Aorta (tissue), 5 donors: ENCODE measurements at places on chromosomes 5 and 9. TPM values are rescaled to one million over a fixed set of nuclear protein-coding genes. Genes with fewer than 3 reads are reported as not detected.

DNA sequence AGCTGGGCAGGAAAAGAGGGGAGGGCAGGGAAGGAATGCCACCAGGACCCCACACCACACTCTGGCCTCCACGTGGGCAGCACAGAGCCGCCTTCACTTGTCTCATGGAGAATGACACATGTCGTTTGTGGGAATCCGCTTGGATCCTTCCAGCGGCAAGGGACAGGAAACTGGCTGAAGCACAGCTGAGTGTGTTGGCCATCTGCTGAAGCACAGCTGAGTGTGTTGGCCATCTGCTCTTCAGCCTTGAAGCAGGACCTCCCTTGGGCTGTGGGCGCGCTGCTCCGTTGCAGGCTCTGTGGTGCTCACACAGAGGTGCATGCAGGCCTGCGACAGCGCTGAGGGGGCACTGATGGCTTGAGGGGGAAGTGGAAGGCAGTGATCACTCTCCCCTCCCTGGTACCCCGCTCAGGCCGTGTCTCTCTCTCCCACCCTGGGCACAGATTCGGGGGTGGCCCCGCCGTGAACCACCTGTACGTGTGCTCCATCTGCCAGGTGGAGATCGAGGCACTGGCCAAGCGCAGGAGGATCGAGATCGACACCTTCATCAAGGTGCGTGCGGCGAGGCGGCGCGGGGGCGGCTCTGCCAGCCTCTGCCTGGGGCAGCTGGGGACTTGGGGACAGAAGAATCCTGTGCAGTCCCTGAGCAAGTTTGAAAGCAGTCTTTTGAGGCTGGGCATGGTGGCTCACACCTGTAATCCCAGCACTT lies 40.6 kb downstream of the USP20 start:
- no peaks in the 10 kb centered on the region for H3K4me1 ChIP-seq
- no peaks in the 10 kb centered on the region for H3K36me3 ChIP-seq
- H3K4me3 ChIP-seq: no peak overlapping the region
- no peak overlapping the region for H3K27ac ChIP-seq
- peak; percentile 59 for DNase-seq

DNA sequence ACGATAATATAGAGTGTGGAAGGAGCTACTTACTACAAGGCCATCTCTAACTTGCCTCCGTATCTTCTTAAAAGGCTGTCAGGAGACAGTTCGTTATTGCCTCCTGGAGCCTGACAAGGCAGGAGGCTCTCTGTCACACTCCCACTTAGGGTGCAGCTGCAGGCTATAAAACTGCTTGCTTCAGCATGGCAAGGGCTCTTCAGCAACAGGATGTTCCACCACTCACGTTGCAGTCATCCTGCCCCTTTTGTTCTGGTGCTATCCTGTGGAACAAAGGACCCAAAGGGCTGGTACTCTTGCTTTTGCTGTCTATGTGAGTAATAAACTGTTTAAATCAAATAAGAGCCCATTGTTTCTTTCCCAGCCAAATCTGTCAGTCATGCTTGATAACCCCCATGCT lies 508.9 kb downstream of the NTRK2 start:
- no peak overlapping the region for H3K27ac ChIP-seq
- no peak overlapping the region for H3K4me3 ChIP-seq
- no peak for DNase-seq
- no peaks in the 10 kb centered on the region for H3K4me1 ChIP-seq
- no peaks in the 10 kb centered on the region for H3K36me3 ChIP-seq

- no peaks in the 10 kb centered on the region for H3K27me3 ChIP-seq
- no peak overlapping the region for H3K4me3 ChIP-seq
These were observed 144.4 kb downstream of the SLC12A2 start for GRCh38 chr5:128228008-128228407.

DNA sequence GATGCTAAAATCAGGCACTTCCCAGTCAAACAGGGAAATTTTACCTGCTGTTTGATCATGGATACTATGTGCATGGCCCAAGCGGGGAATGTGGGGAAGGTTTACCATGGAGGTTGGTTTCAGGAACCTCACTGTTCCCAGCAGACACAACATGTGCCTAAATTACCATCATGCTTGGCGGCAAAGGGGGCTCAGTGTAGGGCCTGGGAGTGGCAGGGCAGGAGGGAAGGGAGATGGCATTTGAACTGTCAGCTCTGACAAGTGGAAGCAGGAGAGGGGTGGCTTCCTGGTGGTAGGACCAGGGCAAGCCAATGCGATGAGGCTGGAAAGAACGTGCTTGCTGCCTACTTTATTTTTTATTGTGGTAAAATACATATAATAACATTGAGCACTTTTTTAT lies 71.7 kb upstream of the SLC25A51 start:
- no peaks in the 10 kb centered on the region for H3K36me3 ChIP-seq
- DNase-seq: peak; percentile 20
- no peak overlapping the region for H3K4me3 ChIP-seq
- no peak overlapping the region for H3K27ac ChIP-seq
- H3K27me3 ChIP-seq: no peaks in the 10 kb centered on the region

Gene TNFSF8
- 3.7 TPM for total RNA-seq

Gene CDC25C
- not detected for total RNA-seq

GRCh38 chr5:50576686-50577256 lies 89.7 kb upstream of the PARP8 start:
- no peaks in the 10 kb centered on the region for H3K27me3 ChIP-seq
- DNase-seq: no peak
- no peaks in the 10 kb centered on the region for H3K36me3 ChIP-seq
- H3K4me1 ChIP-seq: no peaks in the 10 kb centered on the region
- no peak overlapping the region for H3K4me3 ChIP-seq
- H3K27ac ChIP-seq: no peak overlapping the region

GRCh38 chr5:37370550-37370863 lies 399 bp downstream of the NUP155 start:
- no peaks in the 10 kb centered on the region for H3K36me3 ChIP-seq
- H3K27ac ChIP-seq: peak overlapping the region; percentile 78
- H3K27me3 ChIP-seq: no peaks in the 10 kb centered on the region
- DNase-seq: no peak
- H3K4me3 ChIP-seq: peak overlapping the region; percentile 91
- H3K4me1 ChIP-seq: no peaks in the 10 kb centered on the region

DNA sequence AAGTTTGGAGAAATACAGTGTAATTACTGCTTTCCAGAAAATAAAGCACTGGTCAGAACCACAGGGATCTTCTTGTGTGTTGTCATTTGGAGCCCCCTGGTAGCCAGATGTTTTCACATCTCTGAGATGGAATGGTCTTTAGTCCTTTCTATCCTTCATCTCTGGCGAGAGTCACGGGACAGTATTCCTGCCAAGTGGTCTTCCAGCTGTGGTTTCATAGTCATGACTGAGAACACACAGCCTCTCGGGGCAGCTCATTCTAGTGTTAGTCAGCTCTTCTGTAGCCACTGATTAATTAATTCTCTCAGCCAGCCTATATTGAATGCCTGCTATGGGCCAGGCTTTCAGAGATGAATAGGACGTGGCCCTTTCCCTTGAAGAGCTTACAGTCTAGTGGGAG lies 34.1 kb downstream of the HMGXB3 start:
- no peak overlapping the region for H3K4me3 ChIP-seq
- DNase-seq: no peak
- peaks cover 12% of the 10 kb centered on the region for H3K36me3 ChIP-seq

- DNase-seq: no peak
- H3K4me1 ChIP-seq: no peaks in the 10 kb centered on the region
- no peak overlapping the region for H3K27ac ChIP-seq
- H3K27me3 ChIP-seq: no peaks in the 10 kb centered on the region
- no peak overlapping the region for H3K4me3 ChIP-seq
- no peaks in the 10 kb centered on the region for H3K36me3 ChIP-seq
These were observed 4.7 kb downstream of the AK8 start for GRCh38 chr9:132873403-132873802.

GRCh38 chr9:81686614-81687520 lies 2.5 kb downstream of the TLE1 start:
- DNase-seq: peak; percentile 85
- H3K27me3 ChIP-seq: no peaks in the 10 kb centered on the region
- peaks cover 5% of the 10 kb centered on the region for H3K4me1 ChIP-seq
- no peaks in the 10 kb centered on the region for H3K36me3 ChIP-seq
- H3K4me3 ChIP-seq: peak overlapping the region; percentile 96
- peak overlapping the region; percentile 92 for H3K27ac ChIP-seq
